Stimulated activated CD8-positive, alpha-beta memory T cell treated with anti-CD3 and anti-CD28 coated beads, Interleukin-15, amount 100 ng/mL, for 48 hours (primary cell): ENCODE measurements at places on chromosomes 2 and 18.

DNA sequence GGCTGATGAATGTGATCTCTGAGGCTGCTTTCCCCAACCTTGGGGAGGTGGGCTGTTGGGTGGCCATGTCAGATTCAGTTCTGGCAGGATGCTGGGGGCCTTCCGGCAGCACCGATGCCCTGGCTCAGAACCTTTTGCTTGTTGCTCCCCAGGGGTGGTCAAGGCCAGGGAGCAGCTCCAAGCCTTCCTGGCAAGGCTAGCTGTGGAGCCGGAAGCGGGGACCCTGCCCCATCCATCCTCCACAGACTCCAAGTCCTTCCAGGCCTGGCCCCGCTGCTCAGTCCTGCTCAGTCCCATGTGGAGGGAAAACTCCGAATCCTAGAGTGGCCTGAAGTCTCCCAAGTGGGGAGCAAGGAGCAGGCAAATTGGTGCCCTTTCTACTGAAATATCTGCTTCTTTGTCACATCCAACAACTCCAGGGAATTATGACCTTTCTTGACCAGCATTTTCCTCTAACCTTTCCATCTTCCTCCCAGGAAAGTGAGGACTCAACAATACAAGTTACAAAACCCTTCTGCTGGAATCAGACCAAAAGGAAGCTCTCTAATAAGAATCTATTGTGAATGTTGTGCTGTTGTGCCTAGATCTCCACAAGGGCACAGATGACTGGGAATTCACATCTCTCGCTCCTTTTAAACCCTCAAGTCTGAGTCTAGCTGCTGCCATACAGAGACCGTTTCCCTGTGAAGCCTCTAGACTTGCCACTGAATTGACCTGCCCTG is 134.0 kb downstream of the MCFD2 start:
- no peak for DNase-seq

GRCh38 chr2:71545572-71546274 is 92.4 kb downstream of the DYSF start:
- DNase-seq: peak; percentile 19

DNA sequence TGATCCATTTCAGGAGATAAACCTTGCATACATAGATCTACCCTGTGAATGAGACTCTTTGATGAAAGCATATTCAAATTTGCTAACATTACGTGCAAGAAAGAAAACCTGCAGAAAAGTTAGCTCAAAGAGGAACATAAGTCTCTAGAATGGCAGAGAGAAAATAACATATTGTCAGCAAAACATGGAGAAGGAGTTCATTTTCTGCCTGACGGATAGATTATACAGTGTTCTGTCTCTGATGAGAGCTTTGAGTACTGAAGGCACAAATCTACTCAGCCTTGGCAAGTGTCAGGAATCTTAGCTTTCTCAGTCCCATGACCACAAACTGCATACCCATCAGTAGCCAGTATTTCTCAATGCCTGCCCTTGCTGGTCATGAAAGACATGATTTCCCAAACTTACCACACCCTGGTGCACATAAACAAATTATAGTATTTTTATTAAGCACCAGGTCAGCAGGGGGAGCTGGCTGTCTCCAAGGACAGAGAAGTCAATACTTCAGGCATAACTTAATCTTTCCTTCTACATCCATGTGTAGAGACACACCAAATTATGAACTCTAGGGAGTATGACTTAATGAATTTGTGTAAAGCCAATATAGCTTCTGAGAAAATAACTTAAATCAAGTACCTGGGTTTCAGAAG is 401.2 kb upstream of the SOX11 start:
- no peak for DNase-seq

- DNase-seq: no peak
These were observed 30.1 kb upstream of the GTF2A1L start for GRCh38 chr2:48587560-48587959.

GRCh38 chr2:96877042-96877451 is 7.2 kb upstream of the SEMA4C start:
- no peak for DNase-seq

GRCh38 chr2:226573158-226573557 is 226.5 kb downstream of the IRS1 start:
- DNase-seq: no peak

DNA sequence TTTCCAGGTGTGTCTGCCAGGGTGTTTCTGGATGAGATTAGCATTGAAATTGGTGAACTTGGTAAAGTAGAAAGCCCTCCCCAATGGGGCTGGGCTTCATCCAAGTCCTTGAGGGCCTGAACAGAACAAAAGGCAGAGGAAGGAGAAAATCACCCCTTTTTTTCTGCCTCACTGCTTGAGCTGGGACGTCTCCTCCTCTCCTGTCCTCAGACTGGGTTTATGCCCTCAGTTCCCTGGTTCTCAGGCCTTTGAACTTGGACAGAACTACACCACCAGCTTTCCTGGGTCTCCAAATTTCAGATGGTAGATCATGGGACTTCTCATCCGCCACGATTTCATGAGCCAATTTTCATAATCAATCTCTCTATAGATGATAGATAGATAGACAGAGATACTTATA is 53.7 kb upstream of the BIN1 start:
- no peak for DNase-seq

- no peak for DNase-seq
These were observed 342.3 kb upstream of the EPHA4 start for GRCh38 chr2:221914334-221914880.

GRCh38 chr2:59888706-59889105 is 664.7 kb downstream of the BCL11A start:
- DNase-seq: no peak

- DNase-seq: no peak
These were observed 21.5 kb downstream of the NAB1 start for GRCh38 chr2:190670182-190670946.

DNA sequence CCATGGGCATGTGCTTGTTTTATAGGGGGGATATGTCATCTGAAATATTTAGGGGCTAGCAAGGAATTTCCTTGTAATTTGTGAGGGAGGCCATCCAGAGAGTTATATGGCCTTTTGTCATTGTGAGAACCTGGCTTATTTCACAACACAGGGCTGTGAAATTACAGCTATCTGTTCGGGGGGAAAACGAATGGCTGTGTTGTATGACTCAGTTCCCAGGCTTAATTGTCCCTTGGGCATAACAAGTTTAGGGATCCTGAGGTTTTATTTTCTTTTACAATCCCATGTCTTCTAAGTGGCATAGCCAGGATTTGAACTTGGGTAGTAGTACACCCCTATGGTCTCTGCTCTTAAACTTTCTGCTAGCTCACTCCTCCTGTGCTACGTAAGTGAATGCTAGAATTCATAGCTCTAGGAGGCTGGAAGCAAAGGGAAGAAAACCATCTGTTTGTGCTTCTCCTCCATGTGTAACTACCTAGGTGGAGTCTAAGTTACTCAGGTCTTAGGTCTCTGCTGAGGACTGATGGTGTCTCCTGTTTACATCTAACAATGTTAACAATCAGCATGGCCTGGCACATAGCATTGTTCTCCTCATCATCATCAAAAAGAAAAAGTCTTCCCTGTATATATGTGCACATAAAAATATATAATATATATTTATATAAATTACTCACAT is 53.8 kb downstream of the SKA1 start:
- no peak for DNase-seq
